Stimulated activated CD4-positive, alpha-beta T cell treated with anti-CD3 and anti-CD28 coated beads, Interleukin-4, amount 100 ng/mL, for 1 hour (primary cell): ENCODE measurements at places on chromosomes 1 and 21.

DNA sequence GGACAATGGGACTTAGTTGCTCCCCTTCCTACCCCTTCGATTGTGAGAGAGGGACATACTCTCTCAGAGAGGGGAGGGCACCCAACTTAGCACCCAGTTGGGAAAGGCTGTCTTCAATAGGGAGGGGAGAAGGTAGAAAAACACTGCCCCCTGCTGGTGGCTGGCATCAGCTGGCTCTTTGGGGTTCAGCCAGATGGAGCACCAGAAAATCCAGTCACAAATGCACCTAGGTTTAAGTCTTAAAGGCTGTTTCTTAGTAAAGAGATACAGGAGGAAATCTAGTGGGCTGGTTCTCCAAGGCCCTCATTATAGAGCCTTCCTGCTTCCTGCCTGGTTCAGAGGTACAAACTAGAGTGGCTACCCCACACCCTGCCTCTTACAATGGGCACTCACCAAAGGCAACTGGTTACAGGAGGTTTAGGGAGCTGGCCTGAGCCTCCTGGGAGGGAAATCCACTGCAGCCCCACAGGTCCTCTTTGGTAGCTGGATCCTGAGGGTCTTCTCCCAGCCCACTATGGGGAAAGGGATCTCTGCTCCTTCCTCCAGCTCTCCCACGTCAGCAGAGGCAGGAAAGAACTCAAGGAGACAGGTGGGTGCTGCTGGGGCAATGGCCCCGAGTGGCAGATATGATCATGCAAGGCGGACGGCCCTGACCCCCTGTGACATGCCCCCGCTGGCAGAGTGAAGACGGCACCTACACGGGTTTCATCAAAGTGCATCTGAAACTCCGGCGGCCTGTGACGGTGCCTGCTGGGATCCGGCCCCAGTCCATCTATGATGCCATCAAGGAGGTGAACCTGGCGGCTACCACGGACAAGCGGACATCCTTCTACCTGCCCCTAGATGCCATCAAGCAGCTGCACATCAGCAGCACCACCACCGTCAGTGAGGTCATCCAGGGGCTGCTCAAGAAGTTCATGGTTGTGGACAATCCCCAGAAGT lies 28.3 kb downstream of the EIF2D start:
- DNase-seq: peak; percentile 86

DNA sequence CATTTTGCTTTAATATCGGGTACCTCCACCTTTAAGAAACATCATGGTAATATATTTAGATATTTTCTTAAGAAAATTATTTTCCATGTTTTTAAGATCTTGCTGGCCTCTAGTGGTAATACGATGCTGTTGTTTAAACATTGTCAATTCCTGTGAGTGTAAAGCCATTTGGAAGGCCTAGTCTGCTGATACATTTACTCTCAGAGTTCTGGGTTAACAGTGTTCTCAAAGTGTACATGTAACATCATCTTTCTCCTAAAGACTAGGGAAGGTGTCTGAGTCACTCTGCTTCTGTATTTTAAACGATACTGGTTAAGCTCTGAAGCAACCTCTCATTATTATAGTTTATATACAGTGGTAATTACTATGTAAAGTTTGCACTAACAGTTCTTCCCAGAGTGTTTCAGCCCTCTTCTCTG lies 189.1 kb downstream of the RASAL2 start:
- DNase-seq: no peak

DNA sequence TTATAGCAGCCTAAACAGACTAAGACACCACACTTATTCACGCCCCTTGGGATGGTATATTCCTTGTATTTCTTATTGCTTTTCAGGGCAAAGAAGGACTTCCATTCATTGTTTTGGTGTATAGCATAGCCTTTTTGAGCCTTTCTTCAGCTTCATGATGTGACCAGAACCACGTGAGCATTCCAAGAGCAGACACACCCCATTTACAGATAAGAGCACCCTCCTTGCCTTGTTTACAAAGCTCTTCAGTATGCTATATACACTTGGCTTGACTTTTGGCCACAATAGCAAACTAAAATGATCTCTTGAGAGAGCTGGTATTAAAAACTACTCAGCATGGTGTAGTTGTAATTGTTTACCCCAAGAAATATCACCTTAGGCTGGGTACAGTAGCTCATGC lies 78.7 kb downstream of the PIK3R3 start:
- DNase-seq: no peak

DNA sequence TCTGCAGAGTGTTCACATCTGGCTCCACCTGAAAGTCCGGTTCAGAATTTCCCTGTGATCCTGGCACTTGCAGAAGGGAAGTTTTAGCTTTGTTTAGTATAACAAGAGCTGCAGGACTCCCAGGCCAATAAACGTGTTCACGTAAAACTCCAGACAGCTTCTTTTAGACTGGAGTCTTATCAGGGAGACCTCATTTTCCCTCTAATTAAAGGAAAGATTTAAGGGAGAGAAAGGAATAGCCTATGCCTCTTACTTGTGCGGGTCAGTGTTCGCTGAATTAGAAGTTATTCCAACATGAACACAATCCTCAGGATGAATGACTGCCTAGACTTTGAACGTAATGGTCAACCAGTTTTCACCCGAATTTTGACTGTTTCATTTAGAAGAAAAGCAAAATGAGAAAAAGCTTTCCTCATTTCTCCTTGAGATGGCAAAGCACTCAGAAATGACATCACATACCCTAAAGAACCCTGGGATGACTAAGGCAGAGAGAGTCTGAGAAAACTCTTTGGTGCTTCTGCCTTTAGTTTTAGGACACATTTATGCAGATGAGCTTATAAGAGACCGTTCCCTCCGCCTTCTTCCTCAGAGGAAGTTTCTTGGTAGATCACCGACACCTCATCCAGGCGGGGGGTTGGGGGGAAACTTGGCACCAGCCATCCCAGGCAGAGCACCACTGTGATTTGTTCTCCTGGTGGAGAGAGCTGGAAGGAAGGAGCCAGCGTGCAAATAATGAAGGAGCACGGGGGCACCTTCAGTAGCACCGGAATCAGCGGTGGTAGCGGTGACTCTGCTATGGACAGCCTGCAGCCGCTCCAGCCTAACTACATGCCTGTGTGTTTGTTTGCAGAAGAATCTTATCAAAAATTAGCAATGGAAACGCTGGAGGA lies 202.1 kb upstream of the SGIP1 start:
- DNase-seq: peak; percentile 48

- DNase-seq: peak; percentile 19
Observed at GRCh38 chr1:23692308-23692871, 784 bp downstream of the RPL11 start.

GRCh38 chr1:16260814-16261213 lies 23.8 kb upstream of the CPLANE2 start:
- no peak for DNase-seq

GRCh38 chr1:2272686-2273400 lies 44.7 kb downstream of the SKI start:
- no peak for DNase-seq

GRCh38 chr1:46192171-46192570 lies 6.1 kb downstream of the POMGNT1 start:
- no peak for DNase-seq

DNA sequence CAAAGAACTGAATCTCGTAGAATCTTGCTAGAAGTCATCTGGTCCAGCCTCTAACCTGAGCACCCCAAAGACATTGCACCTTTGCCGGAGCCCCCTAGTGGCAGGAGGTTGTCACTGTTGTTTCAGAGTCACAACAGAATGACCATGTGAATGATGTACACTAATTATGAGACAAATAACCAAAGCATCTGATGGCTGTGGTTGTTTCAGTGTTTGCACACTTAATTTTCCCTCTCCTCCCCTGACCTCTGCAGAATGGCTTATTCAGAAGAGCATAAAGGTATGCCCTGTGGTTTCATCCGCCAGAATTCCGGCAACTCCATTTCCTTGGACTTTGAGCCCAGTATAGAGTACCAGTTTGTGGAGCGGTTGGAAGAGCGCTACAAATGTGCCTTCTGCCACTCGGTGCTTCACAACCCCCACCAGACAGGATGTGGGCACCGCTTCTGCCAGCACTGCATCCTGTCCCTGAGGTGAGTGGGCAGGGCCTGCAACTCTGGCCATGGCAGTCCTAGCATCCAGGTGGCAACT lies 26.4 kb downstream of the TRAF5 start:
- DNase-seq: peak; percentile 62

DNA sequence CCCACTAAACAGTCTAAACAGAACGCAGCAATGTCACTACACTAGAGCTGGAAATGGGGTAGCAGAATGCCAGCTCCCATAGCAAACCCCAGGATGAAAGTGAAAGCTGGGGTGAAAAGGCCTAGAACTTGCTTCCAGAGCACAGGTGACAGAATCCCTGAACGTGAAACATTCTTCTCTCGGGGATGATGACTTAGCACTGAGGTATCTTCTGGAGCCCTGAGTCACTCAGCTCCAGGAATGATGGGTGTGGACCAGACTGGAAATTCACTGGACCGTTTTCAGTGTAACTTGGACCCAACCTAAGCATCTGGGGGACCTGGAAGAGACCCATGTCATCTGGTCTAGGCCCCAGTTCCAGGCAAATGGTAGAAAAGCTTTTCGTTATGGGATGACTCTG lies 108.9 kb downstream of the CDC7 start:
- DNase-seq: no peak

DNA sequence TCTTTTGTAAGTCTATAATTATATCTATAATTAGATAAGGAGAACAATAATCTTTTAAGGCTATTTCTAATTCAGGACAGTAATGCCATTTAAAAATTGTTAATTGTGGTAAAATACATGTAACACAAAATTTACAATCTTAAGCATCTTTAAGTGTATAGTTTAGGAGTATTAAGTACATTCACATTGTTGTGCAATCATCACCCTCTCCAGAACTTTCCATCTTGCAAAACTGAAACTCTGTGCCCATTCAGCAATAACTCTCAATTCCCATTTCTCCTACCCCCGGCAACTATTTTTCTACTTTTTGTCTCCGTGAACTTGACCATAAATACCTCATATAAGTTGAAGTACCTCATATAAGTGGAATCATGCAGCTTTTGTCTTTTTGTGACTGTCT lies 93.9 kb upstream of the KCNA3 start:
- no peak for DNase-seq

- no peak for DNase-seq
Observed at GRCh38 chr1:233945573-233945972, 41.1 kb downstream of the SLC35F3 start.

DNA sequence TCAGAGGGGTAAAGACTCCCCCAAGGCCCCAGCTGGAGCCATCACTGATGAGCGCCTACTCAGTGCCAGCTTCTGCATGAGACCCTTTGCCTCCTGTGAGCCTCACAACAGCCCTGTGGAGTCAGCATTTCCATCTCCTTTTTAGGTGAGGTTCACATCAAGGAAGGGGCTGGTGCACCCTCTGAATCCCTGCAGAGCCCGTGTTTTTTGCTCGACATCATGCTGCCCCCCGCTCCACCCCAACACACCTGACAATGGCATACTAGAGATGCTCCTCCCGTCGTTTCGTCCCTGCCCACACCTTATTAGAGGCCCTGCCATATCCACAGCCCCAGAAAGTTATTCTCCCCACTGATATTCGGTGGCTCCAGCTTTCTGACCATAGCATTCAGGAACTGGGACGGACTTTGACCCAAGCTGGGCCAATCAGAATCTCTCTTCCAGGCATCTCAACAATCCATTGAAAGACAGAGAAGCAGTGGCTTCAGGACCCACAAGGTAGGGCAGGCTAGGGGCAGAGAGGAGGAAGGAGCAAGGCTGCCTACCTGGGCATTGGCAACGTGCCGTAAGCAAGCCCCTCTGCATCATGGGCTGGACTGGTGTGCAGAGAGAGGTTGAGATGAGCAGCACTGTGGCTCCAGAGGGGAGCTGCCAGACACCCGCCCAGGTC lies 32.7 kb downstream of the EPHA10 start:
- no peak for DNase-seq

- peak; percentile 17 for DNase-seq
Observed at GRCh38 chr1:23019863-23020625, 776 bp downstream of the KDM1A start.

- DNase-seq: no peak
Observed at GRCh38 chr1:56915960-56916359, 49.9 kb downstream of the C8B start.

DNA sequence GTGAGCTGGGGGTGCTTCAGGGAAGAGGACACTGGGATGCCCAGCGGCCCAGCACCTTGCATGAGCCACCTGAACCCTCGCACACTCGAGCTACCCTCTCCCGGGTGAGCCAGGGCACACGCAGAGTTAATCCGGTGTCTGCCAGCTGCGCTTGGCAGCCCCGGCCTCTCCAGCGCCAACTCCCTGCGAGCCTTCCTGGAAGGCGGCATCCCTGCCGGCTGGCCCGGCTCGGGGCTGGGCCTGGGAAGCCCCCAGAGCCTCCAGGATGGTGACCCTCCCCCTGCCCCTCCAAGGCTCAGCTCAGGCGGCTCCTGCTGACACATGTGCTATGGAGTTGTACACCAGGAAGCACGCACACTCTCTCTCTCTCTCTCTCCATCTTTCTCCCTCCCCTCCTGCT lies 48.7 kb downstream of the RAP1GAP start:
- no peak for DNase-seq

DNA sequence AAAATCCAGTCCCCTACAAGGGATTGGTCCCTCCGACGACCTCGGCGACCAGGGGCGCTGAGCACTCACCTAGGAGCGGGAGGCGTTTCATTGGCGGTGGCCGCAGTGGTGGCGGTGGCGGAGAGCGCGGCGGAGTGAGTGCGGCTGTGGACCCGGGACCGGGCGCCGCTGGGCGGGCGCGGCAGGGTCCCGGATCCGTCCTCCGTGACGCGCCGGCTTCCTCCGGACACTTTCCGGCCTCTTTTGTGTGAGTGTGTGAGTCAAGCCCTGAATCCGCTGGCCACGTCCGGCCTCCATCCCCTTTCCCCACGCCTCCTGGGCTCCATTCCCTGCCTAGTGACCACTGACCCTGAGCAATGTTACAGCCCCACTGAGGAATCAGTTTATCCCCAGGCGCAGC lies at the start of gene ADGRL4:
TSS of gene ADGRL4 (minus strand) at position 167 of the 400 bp plus-strand sequence. CDS start at position 91, 76 bp downstream.
- no peak for DNase-seq

DNA sequence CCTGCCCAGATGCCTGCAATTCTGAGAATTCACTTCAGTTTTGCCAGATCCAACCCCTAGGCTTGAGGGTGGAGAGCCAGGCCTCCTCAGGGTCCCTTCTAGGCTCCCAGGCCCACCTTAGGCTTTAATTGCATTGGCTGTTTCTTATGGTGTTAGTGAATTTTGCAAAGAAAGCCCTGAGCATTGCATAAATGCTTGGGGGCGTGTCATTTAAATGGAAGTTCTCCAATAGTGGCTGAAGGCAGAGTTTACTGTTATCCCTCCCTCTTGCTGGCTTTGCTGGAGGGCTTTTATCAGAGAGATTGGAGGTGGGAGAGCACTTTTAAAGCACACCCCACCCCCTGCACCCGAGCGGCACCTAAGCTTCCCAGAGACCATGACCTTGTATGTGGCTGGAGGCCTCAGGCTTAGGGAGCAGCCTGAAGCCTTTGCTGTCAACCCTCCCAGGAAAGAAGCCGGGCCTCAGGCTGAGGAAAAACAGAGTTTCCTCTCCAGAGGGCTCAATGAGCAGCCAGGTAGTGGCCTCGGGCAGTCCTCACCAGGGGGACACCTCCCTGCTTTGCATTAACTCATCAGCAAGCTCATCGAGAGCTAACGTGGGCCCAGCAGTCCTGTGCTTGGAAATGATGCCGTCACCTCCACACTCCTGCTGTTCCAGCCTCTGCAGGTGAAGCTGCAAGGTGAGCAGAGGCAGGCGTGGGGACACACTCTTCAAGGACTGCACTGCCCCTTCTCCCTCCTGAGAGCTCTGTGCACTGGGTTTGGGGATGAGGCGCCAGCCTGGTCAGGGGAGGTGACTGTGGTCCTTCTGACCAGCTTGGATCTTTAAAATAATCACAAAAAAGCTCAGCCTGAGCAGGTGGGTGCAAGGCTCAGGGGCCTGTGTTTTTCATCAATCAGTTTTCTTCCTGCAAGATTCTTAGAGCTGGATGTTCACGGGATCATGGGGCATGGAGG lies 58.0 kb downstream of the STUM start:
- no peak for DNase-seq

- DNase-seq: no peak
Observed at GRCh38 chr1:241934201-241934848, 23.2 kb upstream of the BECN2 start.
